ENCODE measurements at places on chromosomes 6 and 20.
A peak's percentile ranks its signal among the peaks of the same experiment; 100 is the strongest.

DNA sequence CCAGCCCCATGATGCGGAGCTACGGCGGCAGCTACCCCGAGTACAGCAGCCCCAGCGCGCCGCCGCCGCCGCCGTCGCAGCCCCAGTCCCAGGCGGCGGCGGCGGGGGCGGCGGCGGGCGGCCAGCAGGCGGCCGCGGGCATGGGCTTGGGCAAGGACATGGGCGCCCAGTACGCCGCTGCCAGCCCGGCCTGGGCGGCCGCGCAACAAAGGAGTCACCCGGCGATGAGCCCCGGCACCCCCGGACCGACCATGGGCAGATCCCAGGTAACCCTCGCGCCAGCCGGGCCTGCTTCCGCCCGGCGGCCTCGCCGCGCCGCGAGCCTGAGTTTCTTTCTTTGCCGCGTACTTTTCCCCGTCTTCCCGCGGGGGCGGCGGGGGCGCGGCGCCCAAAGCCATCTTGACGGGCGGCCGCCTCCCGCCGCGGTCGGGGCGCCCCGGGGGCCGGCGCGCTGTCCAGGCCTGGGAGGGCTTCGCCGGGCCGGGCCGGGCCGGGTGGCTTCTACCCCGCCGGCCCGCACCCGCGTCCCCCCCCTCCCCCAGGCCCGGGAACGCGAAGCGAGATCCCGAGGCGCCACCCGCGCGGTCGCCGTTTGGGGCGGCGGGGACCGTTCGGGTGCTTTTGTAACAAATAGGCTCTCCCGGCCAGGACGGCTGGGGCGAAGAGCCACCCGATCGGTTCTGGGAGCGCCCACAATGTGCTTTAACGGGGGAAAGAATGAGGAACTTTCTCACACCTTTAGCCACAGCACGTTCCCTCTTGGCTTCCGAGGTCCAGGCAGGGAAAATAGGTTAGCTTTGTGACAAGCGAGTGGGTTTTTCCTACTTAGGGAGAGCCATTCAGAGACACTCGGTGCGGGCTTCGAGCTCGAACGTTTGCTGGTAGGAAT lies 2.3 kb downstream of the ARID1B start:
- DNase-seq, result peak; percentile 17

DNA sequence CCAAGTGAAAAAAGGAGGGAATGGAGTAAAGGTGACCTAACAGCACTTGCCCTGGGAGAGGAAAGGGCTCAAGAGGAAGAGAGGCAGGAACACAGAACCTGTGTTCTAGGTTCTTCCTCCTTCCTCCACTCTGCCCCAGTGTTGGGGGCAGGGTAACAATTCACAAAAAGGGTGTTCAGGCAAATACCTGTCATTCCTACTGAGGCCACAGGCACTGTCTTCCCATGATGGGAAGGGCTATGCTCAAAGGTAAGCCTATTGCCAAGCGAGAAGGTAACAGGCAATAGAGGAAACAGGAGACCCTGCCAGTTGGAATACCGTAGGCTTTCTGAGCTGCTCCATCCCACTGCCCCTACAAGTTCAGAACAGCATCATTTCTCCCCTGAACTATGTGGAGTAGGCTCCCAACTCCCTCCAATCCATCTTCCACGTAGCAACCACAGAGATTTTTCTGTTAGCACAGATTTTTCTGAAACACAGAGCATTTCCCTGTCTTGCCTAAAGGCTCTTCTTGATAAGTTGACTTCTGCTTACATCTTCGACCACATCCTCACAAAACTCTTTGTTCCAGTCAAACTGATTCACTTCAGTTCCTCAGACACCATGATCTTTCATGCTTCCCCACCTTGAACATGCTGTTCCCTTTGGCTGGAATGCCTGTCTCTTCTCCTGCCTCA lies 2.7 kb downstream of the AGPAT1 start:
- DNase-seq, result no peak

DNA sequence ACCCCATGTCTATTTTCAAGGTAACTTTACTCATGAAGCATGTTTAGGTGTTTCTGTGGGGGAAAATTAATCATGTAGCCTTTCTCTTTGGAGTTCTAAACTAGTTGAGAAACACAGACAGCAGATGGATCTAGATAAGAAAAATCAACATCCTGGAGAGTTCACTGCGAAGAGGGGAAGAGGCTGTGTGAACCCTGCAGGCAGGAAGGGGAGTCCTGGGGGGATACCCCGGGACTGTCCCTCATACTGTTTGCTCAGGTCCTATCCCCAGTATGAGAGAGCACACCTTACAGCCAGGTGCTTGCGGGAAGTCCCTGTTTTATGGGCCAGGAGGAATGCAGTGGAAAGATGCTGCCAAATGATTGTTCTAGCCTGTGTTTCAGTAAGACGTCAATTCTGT lies 32.7 kb downstream of the CHMP4B start:
- DNase-seq, result no peak

GRCh38 chr6:66605971-66606370 lies 898.9 kb upstream of the EYS start:
- no peak for DNase-seq

GRCh38 chr6:169454204-169454871 lies 200.7 kb upstream of the THBS2 start:
- DNase-seq, result no peak

Data from renal cortex interstitium (tissue), 15 donors.